Stimulated activated naive CD4-positive, alpha-beta T cell (primary cell): ENCODE measurements at places on chromosomes 7 and 10.

- no peak for DNase-seq
These were observed 1.7 kb downstream of the RHOBTB1 start for GRCh38 chr10:60942134-60942787.

DNA sequence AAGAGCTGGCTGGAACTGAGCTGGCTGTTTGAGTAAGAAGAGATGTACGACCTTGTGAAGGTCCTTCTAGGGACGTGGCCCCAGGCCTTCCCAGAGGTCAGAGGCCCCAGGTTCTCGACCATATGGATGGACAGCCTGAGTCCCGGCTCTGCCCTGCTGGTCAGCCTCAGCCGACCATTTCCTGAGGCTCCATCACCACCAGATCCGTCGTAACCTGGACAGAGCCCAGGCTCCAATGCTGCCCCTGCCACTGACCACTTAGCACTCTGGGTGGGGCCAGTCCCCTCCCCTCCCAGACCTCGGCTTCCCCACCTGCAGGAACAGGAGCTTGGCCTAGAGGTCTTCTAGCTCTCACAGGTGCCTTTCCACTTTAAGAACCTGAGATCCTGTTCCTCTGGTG lies 10.6 kb upstream of the INMT start:
- no peak for DNase-seq

GRCh38 chr10:69383558-69383957 lies 33.2 kb downstream of the TACR2 start:
- no peak for DNase-seq

- DNase-seq, result no peak
These were observed 170.5 kb downstream of the C1GALT1 start for GRCh38 chr7:7352845-7353244.

DNA sequence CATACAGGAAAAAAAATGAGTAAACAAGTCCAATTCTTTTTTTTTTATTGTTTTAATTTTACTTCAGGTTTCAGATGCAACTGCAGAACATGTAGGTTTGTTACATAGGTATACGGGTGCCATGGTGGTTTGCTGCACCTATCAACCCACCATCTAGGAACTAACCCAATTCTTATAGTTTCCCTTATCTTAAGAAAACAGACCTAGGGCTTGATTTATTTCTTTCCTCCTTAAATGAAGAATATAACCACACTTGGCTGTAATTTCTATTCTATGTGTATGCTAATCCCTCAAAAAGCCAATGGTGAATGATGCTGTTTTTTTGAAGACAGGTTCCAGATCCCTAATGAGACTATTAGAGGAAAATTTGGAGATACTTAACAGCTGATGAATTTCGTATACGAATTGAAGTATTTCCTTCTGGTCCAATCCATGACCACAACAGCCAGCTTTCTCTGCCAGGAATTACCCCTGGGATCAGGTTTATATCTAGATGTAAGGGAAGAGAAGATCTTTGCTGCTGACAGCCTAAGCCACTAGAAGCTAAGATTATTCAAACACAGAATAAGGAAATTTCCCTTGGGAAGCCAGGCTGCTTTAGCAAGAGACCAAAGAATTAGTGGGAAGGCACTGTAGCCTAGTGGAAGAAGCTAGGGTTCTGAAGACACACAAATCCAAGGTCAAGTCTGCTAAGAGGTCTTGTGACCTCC lies 115.8 kb downstream of the INHBA start:
- no peak for DNase-seq

- no peak for DNase-seq
These were observed 92.4 kb downstream of the MICALL2 start for GRCh38 chr7:1366801-1367405.

- no peak for DNase-seq
These were observed 20.3 kb downstream of the YWHAG start for GRCh38 chr7:76338298-76339084.

- DNase-seq, result no peak
These were observed 89.3 kb downstream of the MAD1L1 start for GRCh38 chr7:2143450-2143849.

GRCh38 chr7:142607351-142607750 lies 141.9 kb upstream of the PRSS1 start:
- DNase-seq, result no peak

- no peak for DNase-seq
These were observed 278.1 kb upstream of the NRP1 start for GRCh38 chr10:33612551-33612950.
